Activated T-cell treated with anti-CD3 and anti-CD28 coated beads for 4 hours (primary cell): ENCODE measurements at places on chromosomes 6 and 20.

DNA sequence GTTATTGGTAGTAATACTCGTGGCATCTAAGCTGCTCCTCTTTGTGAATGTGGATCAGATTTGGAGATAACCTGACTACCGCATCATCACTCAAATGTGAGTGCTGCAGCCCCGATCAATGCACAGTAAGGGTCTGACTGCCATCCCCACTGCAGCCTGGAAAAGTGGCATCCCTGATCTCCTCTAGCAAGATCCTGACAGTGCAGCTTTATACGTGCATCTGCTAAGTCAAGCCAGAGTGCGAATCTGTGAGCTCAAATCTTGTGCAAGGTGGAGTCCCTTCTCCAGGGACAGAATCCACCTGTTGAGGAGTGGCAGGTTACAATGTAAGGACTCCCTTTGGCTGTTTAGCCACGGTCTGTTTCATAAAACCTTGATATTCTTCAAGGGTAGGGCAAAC lies 215.0 kb upstream of the EXOC2 start:
- DNase-seq = no peak

DNA sequence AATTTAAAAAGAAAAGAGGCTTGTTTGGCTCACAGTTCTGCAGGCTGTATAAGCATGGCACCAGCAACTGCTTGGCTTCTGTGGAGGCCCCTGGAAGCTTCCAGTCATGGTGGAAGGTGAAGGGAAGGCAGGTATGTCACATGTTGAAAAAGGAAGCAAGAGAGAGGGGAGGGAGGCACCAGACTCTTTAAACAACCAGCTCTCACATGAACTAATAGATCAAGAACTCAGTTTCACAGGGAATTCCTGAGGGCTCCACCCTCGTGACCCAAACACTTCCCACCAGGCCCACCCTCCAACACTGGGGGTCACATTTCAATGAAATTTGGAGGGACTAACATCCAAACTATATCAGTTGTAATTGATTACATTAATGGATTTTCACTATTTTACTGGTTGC lies 127.9 kb upstream of the MLIP start:
- DNase-seq = no peak

DNA sequence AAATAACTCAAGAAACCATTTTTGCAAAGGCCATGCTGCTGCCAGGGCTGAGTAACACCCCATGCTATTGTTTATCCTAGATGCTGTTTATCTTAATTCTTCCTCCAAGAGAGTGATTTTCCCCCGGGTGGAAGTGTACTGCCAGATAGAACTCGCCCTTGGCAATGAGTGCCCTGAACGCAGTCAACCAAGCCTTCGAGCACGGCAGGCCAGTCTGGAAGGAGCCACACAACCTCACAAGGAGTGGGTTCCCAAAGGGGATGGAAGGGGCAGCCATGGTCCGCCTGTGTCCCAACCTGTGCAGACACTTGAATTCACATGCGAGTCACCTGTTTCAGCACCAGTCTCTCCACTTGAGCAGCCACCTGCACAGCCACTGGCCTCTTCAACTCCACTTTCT lies 31.9 kb downstream of the PNPLA1 start:
- no peak for DNase-seq

GRCh38 chr6:42446370-42446769 lies 5.4 kb downstream of the TRERF1 start:
- no peak for DNase-seq
